ENCODE measurements at places on chromosomes 12 and 14.
A peak's percentile ranks its signal among the peaks of the same experiment; 100 is the strongest.

DNA sequence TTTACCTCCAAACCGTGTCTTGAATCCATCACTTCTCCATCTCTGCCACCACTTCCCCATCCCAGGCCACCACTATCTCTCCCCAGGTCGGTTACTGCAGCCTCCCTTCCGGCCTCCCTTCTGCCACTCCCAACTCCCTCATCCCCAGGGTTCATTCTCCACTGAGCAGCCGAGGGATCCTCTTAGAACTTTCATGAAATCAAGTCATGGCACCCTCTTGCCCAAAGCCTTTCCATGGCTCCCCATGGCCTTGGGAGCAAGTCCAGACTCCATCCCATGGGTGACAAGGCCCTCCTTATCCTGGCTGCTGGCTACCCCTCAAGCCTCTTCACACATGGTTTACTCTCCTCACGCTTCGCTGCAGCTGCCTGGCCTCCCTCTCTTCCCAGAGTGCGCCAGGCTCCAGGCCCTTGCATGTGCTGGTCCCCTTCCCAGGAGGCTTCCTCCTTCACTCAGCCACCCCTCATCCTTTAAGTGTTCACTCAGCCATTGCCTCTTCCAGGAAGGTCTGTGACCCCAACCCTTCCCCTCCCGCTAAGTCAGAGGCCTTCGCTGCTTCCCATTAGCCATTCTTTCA lies 17.9 kb upstream of the SH2B3 start:
- no peak overlapping the region for H3K4me3 ChIP-seq
- peaks cover 2% of the 10 kb centered on the region for H3K27me3 ChIP-seq
- no peaks in the 10 kb centered on the region for H3K4me1 ChIP-seq
- H3K36me3 ChIP-seq: no peaks in the 10 kb centered on the region

- no peaks in the 10 kb centered on the region for H3K36me3 ChIP-seq
- no peak overlapping the region for H3K27ac ChIP-seq
Measured at GRCh38 chr14:82159624-82160023, 626.0 kb upstream of the SEL1L start.

DNA sequence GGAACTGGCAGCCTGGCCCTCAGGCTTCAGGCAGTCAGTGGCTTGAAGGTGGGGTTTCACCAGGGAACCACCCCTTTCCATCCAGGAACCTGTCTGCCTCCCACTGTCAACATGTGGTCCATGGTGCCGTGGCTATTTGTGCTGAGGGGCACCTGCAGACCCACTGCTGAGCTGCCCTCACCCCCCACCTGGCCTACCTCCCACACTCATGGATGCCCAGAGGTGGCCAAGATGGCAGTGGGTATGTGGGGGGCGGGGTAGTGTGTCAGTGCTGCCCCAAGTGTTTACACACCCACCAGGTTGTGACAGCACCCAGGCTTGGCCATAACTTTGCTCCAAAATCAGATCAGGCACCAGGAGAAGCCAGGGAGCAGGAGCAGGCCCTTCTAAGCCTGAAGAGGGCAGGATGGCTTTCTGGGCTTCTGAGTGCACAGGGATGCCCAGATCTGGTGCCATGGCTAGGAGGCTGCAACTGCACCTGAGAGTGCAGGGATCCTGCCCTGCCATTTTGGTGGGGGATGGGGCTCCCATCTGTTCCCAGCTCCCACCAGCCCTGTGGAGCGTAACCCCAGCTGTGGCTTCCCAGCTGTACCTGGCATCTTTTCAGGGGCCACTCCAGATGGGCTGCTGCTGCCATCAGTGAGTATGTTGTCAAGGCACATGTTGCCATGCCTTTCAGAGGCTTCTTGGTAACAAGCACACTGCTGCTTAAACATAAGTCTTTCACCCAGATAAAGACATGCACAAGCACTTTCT lies 263.9 kb downstream of the LRIG3 start:
- H3K36me3 ChIP-seq: no peaks in the 10 kb centered on the region
- no peak overlapping the region for H3K4me3 ChIP-seq
- DNase-seq: no peak

- H3K4me3 ChIP-seq: no peak overlapping the region
Measured at GRCh38 chr12:57741413-57741789, 2.9 kb upstream of the AGAP2 start.

DNA sequence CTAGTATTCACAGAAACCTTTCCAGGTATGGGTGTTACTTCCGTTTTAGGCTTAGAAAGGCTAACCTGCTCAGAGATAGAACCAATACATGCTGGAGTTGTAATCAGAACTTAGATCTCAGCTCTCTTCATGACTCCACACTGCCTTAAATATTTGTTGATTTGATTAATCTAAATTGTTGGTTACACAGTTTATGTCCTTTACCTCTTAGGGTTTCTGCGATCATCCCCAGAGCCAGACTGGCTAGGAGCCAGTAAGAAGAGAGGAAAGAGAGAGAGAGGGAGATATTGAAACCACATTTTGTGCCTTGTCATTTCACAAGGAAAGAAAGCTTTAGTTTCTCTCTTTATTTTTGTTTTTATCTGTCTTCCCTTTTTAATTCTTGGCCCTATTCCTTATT lies 16.8 kb upstream of the MGP start:
- H3K27me3 ChIP-seq: no peaks in the 10 kb centered on the region
- no peak overlapping the region for H3K27ac ChIP-seq
- no peak for DNase-seq
- no peaks in the 10 kb centered on the region for H3K4me1 ChIP-seq

DNA sequence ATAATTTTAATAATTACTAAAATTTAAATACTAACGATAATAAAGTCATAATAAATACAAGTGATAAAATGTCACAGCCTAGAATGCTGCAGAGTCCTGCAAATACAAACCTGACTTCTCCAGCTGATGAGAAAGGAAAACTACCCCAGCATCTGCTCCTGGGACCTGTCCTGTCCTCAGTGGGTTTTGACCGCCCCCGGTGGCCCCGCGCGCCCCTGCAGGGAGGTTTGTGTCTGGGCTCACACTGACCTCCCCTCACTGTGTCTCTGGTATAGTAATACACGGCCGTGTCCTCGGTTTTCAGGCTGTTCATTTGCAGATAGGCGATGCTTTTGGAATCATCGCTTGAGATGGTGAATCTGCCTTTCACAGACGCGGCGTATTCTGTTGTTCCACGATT lies 1139.4 kb downstream of the TMEM121 start:
- H3K27me3 ChIP-seq: no peaks in the 10 kb centered on the region
- H3K36me3 ChIP-seq: no peaks in the 10 kb centered on the region
- DNase-seq: no peak
- H3K4me3 ChIP-seq: no peak overlapping the region
- no peaks in the 10 kb centered on the region for H3K4me1 ChIP-seq

DNA sequence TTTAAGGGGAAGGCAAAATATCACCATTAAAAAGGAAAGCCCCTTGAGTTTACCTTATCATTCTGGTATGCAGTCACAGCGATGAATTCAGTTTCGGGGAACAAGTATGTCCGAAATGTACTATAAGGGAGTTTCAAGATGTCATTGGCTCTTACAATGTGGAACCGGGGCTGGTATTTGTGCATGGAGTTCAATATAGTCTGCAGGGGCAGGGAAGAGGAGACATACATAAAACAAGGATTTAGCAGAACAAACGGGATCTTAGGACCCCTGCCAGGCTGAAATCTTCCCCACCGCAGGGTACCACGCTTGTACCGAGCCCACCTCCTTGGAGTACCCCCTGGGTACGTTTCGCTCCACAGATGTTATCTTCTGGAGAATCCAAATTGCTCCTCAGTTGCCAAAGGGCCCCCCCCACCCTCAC lies 4.5 kb downstream of the TBX3 start:
- no peaks in the 10 kb centered on the region for H3K27me3 ChIP-seq
- no peak for DNase-seq
- H3K27ac ChIP-seq: peak overlapping the region; percentile 71
- H3K36me3 ChIP-seq: peaks cover 17% of the 10 kb centered on the region
- H3K4me1 ChIP-seq: peaks cover 9% of the 10 kb centered on the region

- no peak overlapping the region for H3K4me3 ChIP-seq
- peak; percentile 34 for DNase-seq
- no peaks in the 10 kb centered on the region for H3K27me3 ChIP-seq
Measured at GRCh38 chr14:68173227-68173972, 353.8 kb downstream of the RAD51B start.

GRCh38 chr14:90423166-90423565 lies 26.3 kb downstream of the CALM1 start:
- H3K36me3 ChIP-seq: no peaks in the 10 kb centered on the region
- H3K4me1 ChIP-seq: peaks cover 12% of the 10 kb centered on the region
- no peak overlapping the region for H3K27ac ChIP-seq
- no peaks in the 10 kb centered on the region for H3K27me3 ChIP-seq
- no peak for DNase-seq
- no peak overlapping the region for H3K4me3 ChIP-seq

- no peak overlapping the region for H3K4me3 ChIP-seq
- peaks cover 37% of the 10 kb centered on the region for H3K4me1 ChIP-seq
- DNase-seq: peak; percentile 18
- H3K36me3 ChIP-seq: no peaks in the 10 kb centered on the region
- H3K27me3 ChIP-seq: no peaks in the 10 kb centered on the region
Measured at GRCh38 chr12:124771462-124772288, 92.0 kb downstream of the SCARB1 start.

GRCh38 chr12:54725233-54725843 lies 77.2 kb upstream of the DCD start:
- H3K4me3 ChIP-seq: no peak overlapping the region
- no peak for DNase-seq
- H3K27ac ChIP-seq: no peak overlapping the region

DNA sequence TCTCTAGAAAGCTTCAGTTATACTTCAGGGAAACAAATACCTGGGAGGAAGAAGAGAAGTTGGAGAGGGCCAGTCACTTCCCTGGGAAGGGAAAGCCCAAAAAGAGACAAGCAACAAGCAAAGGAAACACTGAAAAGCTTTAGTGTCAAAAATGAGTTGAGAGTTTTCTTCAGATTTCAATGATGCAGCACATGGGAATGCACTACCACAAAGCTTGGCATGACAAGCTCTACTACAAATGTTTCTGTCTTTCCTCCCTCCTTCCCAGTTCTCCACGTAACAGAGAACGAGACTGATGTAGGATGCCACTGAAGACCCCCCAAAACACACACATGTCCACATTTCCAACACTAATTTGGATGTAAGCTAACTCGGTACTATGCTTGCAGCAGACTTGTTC lies 26.8 kb upstream of the ADAMTS20 start:
- H3K27me3 ChIP-seq: no peaks in the 10 kb centered on the region
- no peaks in the 10 kb centered on the region for H3K36me3 ChIP-seq
- no peak overlapping the region for H3K4me3 ChIP-seq

GRCh38 chr12:9404469-9405260 lies 196.5 kb upstream of the PZP start:
- no peaks in the 10 kb centered on the region for H3K27me3 ChIP-seq
- no peak for DNase-seq
- no peak overlapping the region for H3K4me3 ChIP-seq

GRCh38 chr12:124910561-124911478 lies 3.6 kb downstream of the UBC start:
- DNase-seq: no peak
- peak overlapping the region; percentile 37 for H3K4me3 ChIP-seq
- H3K36me3 ChIP-seq: peaks cover 25% of the 10 kb centered on the region
- H3K27ac ChIP-seq: no peak overlapping the region
- H3K4me1 ChIP-seq: peaks cover 18% of the 10 kb centered on the region
- peaks cover 6% of the 10 kb centered on the region for H3K27me3 ChIP-seq

- no peak overlapping the region for H3K27ac ChIP-seq
- DNase-seq: no peak
- no peaks in the 10 kb centered on the region for H3K27me3 ChIP-seq
- H3K4me1 ChIP-seq: no peaks in the 10 kb centered on the region
Measured at GRCh38 chr12:88108021-88108420, 33.9 kb downstream of the CEP290 start.

- no peak overlapping the region for H3K27ac ChIP-seq
- no peaks in the 10 kb centered on the region for H3K27me3 ChIP-seq
- DNase-seq: no peak
- H3K4me3 ChIP-seq: no peak overlapping the region
- no peaks in the 10 kb centered on the region for H3K4me1 ChIP-seq
- no peaks in the 10 kb centered on the region for H3K36me3 ChIP-seq
Measured at GRCh38 chr12:33116284-33116683, 219.7 kb upstream of the PKP2 start.

GRCh38 chr12:112611908-112612307 lies 179.6 kb upstream of the RPH3A start:
- H3K27me3 ChIP-seq: peaks cover 5% of the 10 kb centered on the region
- no peak overlapping the region for H3K27ac ChIP-seq
- H3K36me3 ChIP-seq: no peaks in the 10 kb centered on the region
- no peak overlapping the region for H3K4me3 ChIP-seq
- H3K4me1 ChIP-seq: no peaks in the 10 kb centered on the region

DNA sequence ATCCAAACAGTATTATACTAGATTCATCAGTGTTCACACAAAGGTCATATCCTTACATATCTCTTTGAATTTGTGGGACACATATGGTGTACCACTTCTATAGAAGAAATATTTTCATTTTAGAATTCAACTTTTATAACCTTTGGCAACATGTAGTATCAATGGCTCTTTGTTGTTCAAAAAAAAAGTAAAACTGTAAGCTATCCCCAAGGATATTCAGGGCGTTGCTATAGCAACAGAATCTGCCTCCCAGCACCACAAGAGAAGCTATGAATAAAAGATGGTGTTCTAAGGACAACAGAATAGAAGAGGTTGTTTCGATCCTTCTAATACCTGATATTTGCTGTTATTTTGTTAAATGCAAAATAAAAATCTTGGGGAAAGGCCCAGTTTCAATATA lies 139.3 kb downstream of the BRMS1L start:
- no peak for DNase-seq
- H3K27me3 ChIP-seq: no peaks in the 10 kb centered on the region
- no peak overlapping the region for H3K4me3 ChIP-seq
- no peaks in the 10 kb centered on the region for H3K4me1 ChIP-seq

GRCh38 chr14:35533357-35534207 lies at the start of gene INSM2:
INSM2 (plus strand) TSS chr14:35534164; CDS start chr14:35534253, 89 bp downstream.
- H3K36me3 ChIP-seq: no peaks in the 10 kb centered on the region
- H3K27ac ChIP-seq: no peak within 1 kb of the TSS
- H3K27me3 ChIP-seq: peaks cover 48% of the 10 kb centered on the region
- DNase-seq: peak; percentile 10

GRCh38 chr12:27785882-27786570 lies 6.0 kb upstream of the MANSC4 start:
- no peaks in the 10 kb centered on the region for H3K27me3 ChIP-seq
- H3K4me1 ChIP-seq: peaks cover 25% of the 10 kb centered on the region
- peaks cover 12% of the 10 kb centered on the region for H3K36me3 ChIP-seq
- H3K4me3 ChIP-seq: no peak overlapping the region
- H3K27ac ChIP-seq: peak overlapping the region; percentile 66
- DNase-seq: peak; percentile 75

GRCh38 chr12:3557791-3558620 lies 67.0 kb downstream of the PRMT8 start:
- H3K4me1 ChIP-seq: no peaks in the 10 kb centered on the region
- no peak for DNase-seq
- no peak overlapping the region for H3K4me3 ChIP-seq
- no peaks in the 10 kb centered on the region for H3K27me3 ChIP-seq
